ENCODE measurements at places on chromosomes 5 and 9.

- DNase-seq: no peak
These were observed 93.3 kb downstream of the PPARGC1B start for GRCh38 chr5:149823375-149823774.

- DNase-seq: no peak
These were observed 6.5 kb downstream of the TLE1 start for GRCh38 chr9:81682797-81683196.

GRCh38 chr9:130426467-130426773 lies 18.3 kb upstream of the ASS1 start:
- no peak for DNase-seq

- DNase-seq: no peak
These were observed 56.7 kb downstream of the PCDH1 start for GRCh38 chr5:141821430-141821925.

GRCh38 chr5:179800071-179800695 lies 6.4 kb downstream of the LTC4S start:
- DNase-seq: no peak

DNA sequence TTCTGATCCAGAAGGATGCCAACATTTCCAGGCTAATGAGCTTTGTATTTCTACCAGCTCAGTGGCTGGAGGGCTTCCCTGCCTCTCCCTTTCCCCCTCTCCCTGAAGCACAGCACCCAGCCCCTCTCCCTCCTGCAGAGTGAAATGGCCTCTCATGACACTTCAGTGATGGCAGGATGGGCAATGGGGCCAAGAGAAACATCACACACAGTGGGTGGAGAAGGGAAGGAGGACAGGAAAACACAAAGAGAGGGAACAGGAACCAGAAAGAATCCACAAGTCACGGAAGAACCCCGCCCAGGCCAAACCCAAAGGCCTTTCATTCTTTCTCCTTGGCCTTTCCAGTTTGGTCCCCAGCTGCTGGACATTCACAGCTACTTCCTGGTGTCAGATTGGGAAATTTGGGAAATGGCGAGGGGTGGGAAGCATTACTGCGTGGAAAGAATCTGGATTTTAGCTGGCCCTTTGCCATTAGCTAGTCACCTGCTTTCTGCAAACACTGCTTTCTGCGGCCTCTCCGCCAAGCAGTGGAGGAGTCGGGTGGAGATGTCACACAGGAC lies 82.6 kb downstream of the GLDC start:
- no peak for DNase-seq

DNA sequence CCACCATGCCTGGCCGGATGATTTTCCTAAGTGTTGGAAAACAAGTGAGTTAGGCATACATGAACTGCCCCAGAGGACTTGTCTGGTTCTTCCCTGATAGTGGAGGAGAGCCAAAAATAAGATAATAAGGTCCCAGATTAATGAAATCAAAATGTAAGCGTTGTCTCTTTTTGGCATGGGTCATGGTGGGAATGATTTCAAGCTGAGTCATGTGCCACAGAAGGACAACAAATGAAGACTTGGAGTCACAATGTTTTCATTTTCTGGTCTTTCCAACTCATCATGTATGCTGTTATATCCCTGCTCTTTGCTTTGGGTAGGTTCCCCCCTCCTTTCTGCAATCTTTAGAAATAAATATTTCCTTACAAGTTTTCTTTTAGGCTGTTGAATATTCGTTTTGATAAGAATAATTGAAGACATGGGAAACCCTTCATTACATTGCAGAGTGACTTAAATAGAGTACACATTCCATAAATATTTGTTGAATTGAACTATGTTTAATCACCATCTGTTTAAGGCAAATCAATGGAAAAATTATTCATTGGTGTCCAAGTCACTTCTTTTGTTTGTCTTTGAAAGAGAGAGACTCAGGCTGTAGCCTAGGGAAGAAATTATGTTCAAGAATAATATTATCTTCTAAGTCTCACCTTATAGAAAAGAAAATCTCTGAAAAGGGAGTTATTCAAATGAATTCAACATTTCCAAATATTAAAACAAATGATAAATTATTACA lies 196.3 kb downstream of the CSNK1G3 start:
- no peak for DNase-seq

- no peak for DNase-seq
These were observed 324.4 kb downstream of the ENC1 start for GRCh38 chr5:74316064-74316603.

DNA sequence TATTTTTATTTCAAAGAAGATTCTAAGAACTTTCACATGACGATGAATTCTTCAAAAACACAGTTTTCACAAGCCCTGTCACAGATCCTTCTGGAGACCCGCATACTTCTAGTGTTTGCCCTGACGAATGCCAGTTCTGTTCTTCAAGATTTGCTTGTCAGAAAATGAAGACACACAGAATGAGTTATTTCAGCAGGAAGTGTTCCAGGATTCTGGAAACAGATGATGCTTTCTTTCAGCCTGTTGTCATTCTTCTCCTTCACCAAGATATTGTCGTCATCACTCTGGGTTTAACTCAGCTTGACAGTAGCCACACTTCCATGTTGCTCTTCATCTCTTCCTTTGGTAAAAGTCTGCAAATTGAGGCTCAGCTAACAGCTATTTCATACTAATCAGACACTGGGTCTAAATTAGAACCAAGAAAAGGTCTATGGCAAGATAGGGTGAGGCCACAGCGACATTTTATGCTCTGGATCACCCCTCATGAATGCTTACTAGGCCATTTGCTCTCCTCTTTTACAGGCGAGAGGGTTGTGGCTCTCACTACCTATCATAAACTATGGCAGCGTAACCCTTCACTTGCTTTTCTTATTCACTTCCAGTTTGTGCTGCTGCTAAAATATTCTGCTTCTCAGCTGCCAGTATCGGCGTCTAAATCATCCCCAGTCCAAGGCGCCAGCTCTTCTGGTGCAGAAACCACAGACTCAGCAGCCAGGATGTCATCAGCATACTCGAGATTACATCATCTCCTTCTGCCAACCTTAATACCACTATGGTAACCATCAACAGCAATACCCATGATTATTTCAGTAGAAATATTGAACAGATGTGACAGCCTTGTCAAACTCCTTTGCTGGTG lies 159.6 kb upstream of the TBCA start:
- DNase-seq: no peak

- no peak for DNase-seq
These were observed 68.6 kb upstream of the MAST4 start for GRCh38 chr5:66527478-66528035.

- no peak for DNase-seq
These were observed 155.1 kb upstream of the ZNF462 start for GRCh38 chr9:106707738-106708474.

DNA sequence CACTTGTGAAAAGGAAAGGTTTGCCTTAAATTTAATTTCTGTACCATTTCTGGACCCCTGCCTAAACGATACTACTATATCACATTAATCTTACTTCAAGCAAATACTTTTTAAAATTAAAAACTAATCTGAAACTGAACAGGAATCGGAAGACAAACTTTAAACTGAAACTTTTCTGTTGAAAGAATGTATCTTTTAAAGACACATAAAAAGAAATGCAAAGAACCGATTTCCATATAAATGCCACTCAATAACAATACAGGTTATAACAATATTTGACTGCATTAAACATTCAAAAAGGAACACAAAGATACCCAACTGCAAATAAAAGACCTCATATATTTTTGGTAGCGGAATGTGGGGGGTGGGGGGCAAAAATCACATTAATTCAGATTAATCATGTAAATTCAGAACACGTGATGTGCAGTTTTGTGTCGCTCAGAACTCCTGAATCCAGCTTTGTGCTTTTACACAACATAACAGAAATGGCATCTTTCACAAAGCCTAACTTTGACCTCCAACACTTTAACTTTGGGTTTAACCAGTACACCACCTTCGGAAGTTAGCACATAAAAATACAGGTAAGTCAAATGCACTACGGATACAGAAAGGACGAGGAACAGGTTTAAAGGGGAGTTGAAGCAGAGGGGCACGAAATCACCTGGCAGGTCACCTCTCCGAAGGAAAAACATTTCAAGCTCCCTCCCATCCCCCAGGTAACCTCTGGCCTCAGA lies 925 bp downstream of the LIFR start:
- no peak for DNase-seq

DNA sequence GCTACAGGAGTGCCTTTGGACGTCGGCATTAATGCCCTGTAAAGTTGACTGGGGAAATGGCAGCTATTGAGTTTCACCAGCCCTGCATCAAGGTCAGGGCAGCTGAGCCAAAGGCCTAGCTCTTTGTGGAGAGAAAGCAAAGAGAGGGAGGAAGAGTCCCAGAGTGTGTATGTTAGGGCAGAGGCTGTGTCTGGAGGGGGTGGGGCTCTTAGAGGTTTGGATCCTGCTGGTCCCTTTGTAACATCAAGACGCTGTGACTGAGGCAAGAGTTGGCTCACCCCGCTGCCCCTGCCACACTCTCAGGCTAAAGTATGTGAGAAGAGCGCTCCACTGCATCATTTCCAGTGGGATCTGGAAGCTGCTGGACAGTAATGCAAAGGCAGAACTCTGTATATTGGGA lies 34.3 kb downstream of the TMOD1 start:
- no peak for DNase-seq

DNA sequence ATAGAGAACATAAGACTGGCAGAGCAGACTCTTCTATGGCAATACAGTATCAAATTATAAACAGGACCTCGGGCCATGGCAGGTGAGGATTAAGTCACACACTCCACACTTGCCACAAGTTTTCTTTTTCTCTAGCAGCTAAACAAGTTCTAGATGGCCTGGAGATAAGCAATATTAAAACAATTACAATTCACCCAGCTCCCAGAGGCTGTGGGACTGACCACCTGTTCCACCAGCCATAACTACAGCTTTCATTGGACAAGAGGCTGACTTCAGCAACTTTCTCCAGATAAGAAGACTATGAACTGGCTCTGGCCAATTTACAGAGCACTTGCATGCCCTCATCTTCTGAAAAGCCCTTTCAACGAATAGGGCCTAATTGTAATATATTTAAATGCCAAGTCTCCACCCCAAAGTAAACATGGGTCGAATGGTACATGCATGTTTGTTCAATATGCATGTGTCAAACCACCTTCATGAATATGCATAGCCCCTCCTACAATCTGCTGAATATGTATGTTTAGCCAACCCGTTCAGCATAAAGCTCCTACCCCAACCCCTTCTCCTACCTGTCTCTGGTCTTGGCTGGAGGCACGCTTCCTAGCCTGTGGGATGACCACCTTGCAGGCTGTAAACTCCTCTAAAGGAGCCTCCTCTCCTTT lies 6.1 kb upstream of the CFAP157 start:
- no peak for DNase-seq

- DNase-seq: no peak
These were observed 166.1 kb downstream of the CD180 start for GRCh38 chr5:67030289-67031056.

- no peak for DNase-seq
These were observed 9.1 kb upstream of the DPM2 start for GRCh38 chr9:127946728-127947127.

DNA sequence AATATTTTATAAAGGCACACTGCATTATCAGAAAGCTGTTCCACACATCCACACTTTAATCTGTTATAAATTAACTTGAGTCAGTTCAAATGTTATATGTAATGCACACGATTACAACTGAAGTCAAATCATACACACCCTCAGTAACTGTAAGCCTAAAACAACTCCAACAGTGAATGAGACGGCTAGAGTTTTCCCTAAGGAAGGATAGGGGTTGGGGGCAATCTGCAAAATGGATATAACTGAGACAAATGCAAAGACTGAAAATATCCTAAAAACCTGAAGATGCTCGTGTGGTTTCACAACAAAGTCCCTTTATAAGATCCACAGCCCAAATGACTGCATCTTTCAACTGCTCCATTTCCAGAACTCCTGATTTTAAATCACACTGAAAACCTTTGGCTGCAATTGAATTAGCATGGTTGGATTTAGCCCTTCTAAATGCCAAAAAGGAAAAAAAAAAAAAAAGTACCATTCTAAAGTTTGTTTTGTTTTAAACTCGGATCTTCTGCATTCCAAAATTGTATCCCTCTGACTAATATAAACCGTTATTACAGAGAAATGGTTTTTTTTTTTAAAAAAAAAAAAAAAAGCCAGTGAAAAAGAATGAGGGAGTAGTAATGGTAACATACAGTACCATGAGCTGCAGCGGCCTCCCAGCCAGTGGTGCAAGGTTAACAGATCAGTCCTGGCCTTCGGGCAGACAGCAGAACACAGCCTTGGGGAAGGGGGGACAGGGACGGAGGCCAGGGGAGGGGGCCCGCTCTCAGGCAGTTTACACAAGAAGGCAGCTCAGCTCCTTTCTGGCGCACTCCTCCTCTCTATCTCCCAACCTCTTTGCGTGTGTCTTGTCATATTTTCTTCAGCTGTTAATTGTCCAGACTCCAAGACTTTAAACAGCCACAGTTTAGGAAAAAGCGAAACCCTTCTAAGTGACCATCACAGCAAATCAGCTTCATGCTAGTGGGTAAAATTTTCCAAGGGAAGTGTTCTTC lies 166.1 kb downstream of the BNC2 start:
- no peak for DNase-seq
